GM04503 (cell line): ENCODE measurements at places on chromosomes 7 and 10.

DNA sequence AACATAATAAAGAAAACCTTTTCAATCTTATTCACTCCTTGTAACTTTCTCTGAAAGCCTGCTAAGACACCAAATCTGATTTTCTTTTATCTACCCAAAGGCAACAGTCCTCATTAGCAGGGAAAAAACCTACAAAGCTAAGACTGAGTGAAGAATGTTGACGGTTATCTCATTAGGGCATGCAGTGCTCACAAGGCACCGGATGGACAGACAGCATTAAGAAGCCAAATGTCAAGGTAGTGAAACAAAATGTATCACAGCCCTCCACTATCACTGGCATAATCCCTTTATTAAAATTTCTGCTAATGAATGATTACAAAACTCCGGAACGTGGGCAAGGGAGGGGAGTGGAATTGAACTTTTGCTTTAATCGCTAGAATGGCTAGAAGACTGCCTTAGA, 442.8 kb downstream of the NEBL start:
- DNase-seq, result no peak

- DNase-seq, result no peak
These were observed 150.6 kb downstream of the CACNB2 start for GRCh38 chr10:18290651-18291313.

DNA sequence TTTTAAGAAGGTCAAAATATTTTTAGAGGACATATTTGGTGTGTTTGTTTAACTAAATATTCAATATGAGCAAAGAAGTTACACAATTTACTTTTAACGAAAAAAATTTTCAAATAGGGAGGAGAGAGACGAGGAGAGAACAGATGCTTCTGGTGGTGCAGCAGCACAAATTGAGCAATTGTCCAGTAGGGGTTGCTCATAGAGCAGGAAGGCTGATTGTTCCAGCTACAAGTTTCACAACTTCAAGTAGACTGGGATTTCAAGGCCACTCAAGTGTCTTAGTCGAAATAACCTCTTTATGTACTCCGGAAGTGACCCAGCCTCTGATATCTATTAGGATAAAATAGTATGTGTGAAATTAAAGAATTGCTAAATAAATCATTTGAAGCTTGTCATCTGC, 197.9 kb downstream of the HDAC9 start:
- peak; percentile 72 for DNase-seq

- no peak for DNase-seq
These were observed 17.9 kb downstream of the RFC2 start for GRCh38 chr7:74236284-74236683.

GRCh38 chr7:104767826-104768536, 246.0 kb upstream of the KMT2E start:
- no peak for DNase-seq

DNA sequence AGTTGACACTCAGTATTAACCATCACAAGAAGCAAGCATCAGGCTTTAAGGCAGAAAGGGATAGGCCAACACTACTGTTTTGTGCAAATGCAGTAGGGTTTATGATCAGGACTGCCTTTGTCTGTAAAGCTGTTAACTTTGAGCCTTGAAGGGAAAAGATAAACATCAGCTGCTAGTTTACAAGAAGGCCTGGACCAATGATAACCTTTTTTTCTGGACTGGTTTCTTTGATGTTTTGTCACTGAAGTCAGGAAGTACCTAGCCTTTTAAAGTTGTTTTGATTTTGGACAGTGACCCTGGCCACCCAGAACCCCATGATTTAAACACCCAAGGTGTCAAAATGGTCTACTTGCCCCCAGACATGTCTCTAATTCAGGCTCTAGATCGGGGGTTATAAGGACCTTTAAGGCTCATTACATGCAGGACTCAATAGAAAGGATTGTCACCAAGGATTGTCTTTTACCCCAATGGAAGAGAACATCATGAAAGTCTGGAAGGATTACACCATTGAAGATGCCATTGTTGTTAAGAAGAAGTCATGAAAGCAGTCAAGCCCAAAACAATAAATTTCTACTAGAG, 50.1 kb downstream of the CROT start:
- no peak for DNase-seq

GRCh38 chr10:74121368-74121767, 29.3 kb downstream of the AP3M1 start:
- DNase-seq, result no peak

DNA sequence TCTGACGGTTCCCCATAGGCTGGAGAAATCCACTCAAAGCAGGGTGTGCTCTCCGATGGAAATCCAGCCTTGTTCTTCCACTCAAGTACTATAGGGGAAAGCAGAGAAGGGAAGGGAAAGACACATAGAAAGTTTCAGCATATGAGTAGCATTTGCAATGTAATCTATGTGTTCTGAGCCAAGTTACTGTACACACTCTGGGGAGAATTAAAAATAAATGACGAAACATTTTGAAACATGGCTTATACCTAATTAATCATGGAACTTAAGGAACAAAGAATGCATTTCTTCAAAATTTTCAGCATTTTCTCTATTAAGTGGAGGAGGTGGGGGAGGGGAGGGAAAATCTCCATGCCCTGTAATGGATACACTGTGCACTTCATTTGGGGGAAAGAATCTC, 198.1 kb upstream of the HABP2 start:
- DNase-seq, result no peak

DNA sequence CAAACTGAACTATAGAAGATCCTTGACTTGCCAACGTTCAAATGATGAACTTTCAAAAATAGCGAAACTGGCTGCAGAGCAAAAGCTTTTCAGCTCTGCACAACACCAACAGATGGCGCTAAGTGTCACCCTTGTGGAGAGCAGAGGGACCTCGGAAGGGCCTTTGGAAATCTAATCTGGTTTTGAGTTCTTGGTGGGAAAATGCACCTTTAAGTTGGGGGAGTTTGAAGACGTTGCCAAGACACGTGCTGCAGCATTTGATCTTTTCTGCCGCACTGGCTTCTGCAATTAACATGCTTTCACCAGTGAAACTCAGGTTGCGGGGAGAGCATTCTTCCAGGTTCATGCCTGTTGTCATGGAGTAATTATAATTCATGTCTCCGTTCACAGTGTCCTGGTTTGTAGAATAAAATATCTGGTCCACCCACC, 26.3 kb upstream of the WDR11 start:
- DNase-seq, result no peak
